ENCODE measurements at places on chromosomes 4 and X. TPM values are rescaled to one million over a fixed set of nuclear protein-coding genes. Genes with fewer than 3 reads are reported as not detected.

PDCL2 gene
- not detected for total RNA-seq

DNA sequence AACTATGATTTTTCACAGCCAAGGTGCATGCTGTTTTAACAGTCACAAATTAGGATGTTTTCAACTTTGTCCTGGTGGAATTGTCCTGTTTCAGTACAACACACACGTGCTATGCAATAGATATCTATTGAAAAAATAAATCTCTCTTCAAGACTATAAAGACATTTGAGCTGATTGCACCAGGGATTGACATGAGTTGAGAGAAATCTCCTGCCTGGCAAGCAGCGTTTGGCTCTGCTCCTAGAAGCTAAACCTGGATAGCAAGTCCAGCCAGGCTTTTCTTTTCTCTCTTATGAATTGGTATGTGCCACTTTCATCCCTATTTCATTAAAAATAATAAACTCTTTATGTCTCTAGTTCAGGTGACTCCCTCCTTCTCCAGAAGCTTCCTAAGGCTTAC, 16.6 kb upstream of the NPNT start:
- DNase-seq, result no peak

- peak; percentile 60 for DNase-seq
Observed at GRCh38 chr4:66575008-66575696, 904.9 kb upstream of the EPHA5 start.

DNA sequence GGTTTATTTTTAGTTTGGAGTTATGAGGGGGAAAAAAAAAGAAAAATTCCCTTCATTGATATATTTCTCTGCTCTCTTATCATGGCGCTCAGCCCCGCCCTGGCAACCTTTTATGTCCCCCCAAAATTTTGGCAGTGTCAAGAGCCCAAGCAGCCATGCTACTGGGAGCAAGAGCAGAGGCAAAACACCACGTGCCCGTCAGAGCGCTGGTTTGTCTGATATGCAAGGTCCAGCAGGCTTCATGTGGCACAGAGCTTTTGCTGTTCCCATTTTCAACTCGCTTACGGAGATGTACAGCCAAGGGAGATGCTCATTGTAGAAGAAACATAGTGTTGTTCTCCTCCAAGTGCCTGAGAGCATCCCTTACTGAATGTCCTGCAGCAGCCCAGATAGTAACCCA, 27.3 kb downstream of the SLITRK2 start:
- no peak for DNase-seq

DNA sequence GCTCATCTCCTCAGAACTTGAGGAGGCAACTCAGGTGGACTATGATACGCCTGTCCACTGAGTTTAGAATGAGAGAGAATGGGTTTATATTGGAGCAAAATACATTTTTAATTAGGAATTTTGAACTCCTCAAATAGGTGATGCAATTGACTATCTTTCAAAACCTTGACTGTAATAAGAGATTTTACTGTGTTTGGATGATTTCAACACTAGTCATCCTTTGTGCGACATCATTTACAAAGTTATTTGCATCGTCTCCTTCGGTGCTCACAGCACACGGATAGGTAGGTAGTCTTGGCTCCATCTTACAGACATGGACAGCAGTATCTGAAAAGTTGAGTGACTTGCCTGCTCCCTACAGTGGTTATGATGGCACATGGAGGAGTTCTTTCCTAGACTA, 67.0 kb downstream of the AASDH start:
- DNase-seq, result no peak

- no peak for DNase-seq
Observed at GRCh38 chr4:121177246-121178137, 13.4 kb upstream of the TNIP3 start.

GRCh38 chrX:31223817-31224216, 152.0 kb upstream of the FTHL17 start:
- no peak for DNase-seq
